ENCODE measurements at places on chromosomes 6 and 20.

DNA sequence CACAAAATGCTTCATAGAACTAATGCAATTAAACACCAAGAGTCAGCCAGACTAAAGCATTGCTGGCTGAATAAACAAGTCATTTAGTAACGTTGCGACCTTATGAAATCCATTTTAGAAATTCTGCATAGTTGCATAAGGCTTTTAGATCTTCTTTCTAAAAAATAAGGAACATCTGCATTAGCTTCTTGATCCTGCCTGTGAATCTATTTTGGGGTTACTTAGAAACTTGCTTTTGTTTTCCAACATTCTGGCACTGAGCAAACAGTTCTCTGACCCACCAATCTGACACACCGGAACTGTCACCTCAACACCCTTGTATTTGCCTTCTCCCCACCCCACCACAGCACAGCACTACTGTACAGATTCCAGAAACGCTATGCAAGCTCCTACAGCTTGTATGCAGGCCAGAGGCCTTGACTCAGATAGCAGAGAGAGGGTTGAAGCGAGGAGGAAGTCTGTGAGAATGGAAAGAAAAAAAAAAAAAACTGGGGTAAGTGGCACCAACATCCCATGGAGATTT is 55.0 kb downstream of the KIF13A start:
- no peak for DNase-seq

DNA sequence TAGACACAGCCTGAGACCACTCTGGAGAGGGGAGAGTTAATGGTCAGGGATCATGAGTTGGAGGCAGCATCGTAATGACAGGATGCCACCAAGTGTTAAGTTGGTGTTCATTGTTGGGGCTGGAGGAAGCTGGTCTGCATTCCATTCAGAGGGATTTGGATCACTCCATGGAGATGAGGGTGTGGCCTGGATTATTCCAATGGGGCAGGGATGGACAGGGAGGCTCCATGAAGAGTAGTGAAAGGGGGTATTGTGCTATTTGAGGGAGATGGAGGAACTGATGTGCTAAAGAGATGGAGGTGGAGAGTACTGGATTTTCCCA is 1.1 kb downstream of the SAPCD1 start:
- no peak for DNase-seq

DNA sequence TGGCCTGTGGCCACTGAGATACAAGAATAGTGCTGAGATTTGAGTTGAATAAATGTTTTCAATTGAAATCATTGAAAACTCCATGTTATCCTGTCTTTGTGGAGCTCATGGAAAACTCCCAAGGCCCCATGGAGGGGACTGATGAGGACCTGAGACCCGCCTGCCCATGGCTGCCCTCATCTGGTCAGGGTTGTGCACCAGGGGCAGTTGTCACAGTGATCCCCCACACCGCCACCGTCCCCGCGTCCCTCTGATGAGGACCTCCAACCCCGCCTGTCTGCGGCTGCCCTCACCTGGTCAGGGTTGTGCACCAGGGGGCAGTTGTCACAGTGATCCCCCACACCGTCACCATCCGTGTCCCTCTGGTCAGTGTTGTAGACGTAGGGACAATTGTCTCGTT is 27.8 kb downstream of the THBS2 start:
- no peak for DNase-seq

- DNase-seq, result no peak
Observed at GRCh38 chr6:20918868-20919267, 384.6 kb downstream of the CDKAL1 start.

DNA sequence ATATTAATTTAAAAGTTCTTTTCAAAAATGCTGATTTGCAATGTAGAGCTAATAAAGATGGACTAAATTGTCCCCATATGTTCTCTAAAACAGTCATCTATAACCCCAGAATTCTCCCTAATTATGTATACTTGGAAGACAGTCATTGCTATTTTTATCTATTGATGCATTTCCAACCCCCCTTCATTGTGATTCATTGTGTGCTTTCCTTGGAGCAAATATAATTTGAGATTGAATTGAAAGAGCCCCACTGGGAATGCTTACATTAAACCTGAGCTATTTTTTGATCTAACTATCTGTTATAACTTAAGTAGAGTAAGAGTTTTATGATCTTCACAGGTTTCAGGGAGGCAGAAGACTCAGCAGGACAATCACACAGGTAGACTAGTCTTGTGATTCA is 73.7 kb upstream of the PTCHD4 start:
- no peak for DNase-seq

GRCh38 chr20:49179368-49180277 is 8.5 kb downstream of the STAU1 start:
- no peak for DNase-seq
